ENCODE measurements at places on chromosomes 7 and 10.
A peak's percentile ranks its signal among the peaks of the same experiment; 100 is the strongest.

DNA sequence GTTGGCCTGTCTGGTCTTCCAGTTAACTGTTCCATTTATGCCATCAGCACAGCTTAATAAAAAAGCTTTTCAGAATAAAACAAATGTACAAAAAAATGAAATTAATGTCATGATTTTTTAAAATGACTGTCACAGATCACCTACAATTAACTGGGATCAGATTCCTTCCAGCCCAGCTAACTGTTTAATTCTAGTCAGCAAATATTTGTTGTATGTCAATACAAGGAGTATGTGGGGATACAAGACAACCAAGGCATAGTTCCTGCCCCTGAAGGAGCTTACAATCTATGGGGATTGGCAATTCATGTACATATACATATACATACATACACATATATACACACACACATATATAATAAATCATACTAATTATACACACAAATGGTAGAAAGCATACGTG, 16.5 kb downstream of the SGCE start:
- DNase-seq: no peak

DNA sequence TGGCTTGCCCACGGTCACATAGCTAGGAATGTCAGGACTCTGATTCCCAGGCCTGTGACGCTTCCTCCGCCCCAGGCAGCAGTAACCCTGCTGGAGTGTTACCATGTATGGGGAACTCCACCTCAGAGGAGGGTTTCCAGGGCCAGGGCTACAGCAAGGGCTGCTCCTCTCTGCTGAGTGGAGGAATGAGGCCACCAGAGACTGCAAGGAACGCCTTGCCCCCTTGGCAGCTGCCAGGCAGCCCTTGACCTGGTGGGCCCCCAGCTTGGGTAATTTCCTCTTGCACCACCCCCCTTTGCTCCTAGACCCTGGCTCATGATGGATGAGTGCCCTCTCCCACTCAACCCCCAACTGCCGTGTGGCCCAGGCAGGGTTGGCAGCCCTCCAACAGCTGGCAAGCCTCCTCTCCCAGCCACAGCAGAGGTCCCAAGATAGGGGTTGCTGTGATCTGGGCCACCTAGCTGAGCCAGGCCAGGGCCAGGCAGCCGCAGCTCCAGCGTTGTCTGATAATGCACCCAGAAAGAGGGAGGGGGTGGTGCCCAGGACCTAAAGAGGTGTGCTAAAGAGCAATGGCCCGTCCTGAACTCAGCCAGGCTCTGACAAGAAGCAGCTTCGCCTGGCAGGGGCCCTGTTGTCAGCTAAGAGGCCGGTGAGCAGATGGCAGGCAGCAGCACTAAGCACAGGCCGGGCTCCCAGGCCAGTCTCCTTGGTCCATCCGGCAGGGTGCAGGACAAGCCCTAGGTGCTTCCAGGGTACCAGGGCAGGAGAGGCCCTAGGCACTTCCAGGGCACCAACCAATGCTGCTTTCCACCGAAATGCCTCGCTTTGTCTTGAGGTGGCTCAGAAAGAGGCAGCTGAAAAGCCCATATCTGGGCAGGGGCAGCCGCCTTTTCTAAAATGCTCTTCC, 35.4 kb downstream of the DRGX start:
- DNase-seq: peak; percentile 62

- peak; percentile 88 for DNase-seq
These were observed at the start of gene IKZF1 for GRCh38 chr7:50304129-50304910. IKZF1 (plus strand) TSS chr7:50304716; CDS start chr7:50319062, 14,346 bp downstream.

DNA sequence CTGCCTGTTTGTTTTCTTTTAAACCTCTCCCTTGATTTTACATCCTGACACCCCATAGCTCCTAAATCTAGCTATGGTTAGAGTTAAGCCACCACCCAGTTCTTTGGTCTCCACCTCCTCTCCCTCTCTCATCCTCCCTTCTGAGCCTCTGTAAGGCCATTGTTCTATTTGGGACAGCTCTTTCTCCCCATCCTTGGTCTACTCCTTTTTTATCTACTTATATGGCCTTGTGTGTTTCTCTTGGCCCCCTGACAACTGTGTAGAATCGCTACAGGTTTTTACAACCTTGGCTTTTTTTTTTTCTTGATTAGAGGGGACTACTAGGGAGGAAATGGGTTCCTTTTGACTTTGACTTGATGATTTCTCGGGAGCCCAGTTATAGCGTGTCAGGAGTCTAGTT, 3.4 kb upstream of the ITIH5 start:
- no peak for DNase-seq

DNA sequence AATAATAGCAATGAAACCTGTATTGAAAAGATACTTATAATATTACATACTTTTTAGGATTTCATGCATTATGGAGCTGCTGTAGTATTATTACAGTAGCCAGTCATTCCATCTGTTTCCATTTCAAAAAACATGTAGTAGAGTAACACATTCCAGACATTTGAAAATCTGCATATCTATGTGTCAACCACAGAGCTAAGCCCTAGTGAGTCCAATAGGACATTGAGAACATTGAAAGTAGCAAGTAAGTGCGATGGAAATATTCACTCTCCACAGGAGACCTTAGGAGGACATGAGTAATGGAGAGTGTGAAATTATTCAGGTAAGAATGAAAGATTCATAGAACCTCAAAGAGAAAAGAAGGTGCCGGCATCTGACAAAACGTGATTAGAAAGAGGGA, 15.3 kb downstream of the NSMCE4A start:
- DNase-seq: no peak

GRCh38 chr7:116380025-116380424, 119.5 kb upstream of the CAV2 start:
- no peak for DNase-seq

DNA sequence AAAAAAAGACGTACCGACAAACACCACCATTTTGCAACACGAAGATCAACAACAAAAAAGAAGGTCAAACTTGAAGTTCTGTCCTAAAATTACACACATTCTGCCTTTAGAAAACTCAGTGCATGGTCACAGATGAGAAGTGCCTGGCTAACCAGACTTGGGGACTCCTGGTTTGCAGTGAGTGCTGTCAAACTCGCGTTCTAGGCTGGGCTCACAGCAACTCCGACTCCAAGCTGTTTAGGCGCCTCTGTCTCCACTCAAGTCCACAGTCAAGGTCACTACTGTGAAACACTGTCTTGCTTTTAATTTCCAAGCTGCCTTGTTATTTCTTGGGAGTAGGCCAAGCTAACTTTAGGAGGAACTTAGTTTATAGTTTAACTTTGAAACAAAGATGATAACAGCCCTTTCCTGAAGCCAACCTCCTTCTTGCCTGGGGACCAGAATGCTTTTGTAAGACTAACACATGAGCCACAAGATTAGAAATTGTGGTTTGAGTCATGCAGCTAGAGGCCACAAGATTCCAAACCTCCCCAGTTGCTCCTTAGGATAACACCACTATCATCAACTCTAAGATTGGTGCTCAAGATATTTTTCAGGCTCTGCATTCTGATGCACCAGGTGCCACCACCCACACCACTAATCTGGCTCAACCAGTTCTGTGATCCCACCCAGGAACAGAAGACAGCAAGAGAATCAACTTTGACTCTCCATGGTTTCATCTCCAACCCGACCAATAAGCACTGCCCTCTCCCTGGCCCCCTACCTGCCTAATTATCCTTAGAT, 1.1 kb upstream of the DNAAF5 start:
- peak; percentile 92 for DNase-seq

DNA sequence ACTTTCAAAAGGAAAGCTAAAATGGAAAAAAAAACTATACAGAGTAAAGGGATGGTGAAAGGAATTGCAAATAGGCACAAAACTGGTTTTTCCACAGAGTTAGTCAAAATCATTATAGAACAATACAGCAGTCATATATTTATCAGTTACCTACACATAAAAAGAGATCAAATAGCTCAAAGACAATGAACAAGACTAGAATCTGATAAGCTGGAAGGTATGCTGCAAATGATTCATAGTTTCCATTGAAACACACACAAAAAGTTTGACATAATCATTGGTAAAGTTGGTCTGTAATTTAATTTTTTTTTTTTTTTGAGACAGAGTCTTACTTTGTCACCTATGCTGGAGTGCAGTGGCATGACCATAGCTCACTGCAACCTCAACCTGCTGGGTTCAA, 92.4 kb upstream of the SGCE start:
- no peak for DNase-seq

DNA sequence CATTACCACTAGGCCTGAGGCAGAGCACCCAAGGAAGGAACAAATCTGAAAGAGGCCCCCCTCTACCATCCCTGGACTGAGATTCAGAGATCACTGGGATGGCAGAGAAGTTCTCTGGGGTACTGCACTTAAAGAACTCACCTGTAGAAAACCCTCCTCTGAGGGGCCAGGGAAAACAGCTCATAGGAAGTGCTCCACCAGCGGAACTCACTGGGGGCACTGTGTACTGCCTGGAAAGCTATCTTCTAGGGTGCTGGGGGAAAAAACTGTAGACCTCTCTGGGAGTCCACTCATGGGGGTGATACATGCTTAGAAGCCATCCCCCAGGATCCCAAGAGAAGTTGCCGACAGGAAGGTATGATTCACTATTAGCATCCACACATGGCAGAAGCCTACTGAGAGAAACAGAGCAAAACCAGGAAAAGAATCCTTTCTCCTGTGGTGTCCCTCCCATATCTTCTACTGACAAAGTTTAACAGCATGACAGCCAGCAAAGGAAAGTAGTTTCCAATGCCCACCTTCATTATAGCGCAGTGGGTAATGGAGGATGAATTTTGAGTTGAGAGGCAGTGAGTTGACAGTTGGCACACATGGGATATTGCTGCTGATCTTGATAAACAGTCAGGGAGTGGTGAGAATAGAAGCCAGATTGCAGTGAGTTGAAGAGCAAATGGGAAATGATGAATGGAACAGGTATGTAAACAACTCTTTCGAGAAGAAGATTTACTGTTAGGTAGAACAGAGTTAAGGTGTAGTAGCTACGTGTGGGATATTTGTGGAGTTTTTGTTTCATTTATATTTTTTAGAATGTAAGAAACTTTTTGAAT, 20.9 kb downstream of the ANKIB1 start:
- DNase-seq: no peak

- no peak for DNase-seq
These were observed 262.1 kb downstream of the CREB5 start for GRCh38 chr7:28674359-28674782.

- DNase-seq: no peak
These were observed 137.9 kb upstream of the PPIF start for GRCh38 chr10:79209340-79209739.

- DNase-seq: no peak
These were observed 20.8 kb upstream of the VOPP1 start for GRCh38 chr7:55593172-55593514.

- no peak for DNase-seq
These were observed 10.8 kb downstream of the BNIP3 start for GRCh38 chr10:131970946-131971345.

- no peak for DNase-seq
These were observed 317.2 kb upstream of the PODXL start for GRCh38 chr7:131873581-131873980.

DNA sequence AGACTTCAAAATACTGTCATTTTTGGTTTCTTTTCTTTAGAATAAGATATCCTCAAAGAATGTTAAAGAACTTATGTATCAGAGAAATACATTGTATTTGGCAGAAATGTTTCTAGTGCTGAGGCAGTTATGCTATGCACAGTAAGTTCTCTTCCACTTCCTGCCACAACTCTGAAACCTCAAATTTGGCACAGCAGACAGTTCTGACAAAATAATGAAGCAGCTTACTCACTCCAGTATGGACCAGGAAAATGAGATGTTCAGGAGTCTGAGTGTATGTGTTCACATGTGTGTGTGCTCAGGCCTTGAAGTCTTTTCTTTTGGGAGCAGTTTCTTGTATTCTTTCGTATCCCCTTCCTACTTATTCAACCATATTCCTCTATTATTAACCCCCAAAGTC, 197.0 kb upstream of the AGK start:
- DNase-seq: no peak

DNA sequence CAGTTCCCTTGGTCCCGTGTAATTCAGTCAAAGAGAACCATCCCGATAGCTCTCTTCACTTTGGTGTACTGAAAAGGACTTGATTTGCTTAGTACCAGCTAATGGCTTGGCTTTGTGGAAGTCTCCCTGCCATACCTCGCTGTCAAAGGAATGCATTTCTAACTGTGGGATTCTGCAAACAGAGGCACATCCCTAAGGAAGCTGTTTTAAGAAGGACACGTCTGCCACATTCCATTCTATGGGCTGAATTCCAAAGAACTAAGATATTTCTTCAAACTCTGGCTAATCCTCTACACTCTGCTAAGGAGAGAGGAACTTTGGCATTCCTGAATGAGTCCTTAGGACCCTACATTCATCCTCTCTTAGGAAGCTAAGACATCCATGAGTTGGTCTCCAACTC, 327.9 kb downstream of the SFMBT2 start:
- DNase-seq: no peak

GRCh38 chr10:114265392-114266053, 26.5 kb downstream of the VWA2 start:
- DNase-seq: peak; percentile 31

DNA sequence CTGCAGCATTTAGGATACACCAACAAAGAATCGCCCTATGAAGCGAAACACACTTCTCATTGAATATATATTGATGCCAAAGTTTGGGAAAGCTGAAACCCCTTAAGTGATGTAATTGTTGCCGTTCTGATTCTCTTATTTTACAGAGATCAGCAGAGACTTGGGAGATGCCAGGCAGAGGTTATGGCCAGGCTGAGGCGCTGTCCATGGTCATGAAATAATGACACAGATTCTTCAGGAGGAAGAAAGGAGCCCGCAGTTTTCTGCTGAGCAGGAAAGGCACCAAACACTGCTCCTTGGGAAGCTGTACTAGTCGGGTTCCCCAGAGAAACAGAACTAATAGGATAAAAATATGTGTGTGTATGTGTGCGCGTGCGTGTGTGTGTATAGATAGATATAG, 566.0 kb downstream of the CALN1 start:
- peak; percentile 45 for DNase-seq

- DNase-seq: no peak
These were observed 6.9 kb downstream of the GIMAP5 start for GRCh38 chr7:150744041-150744656.

- peak; percentile 84 for DNase-seq
These were observed 59.7 kb downstream of the PROSER2 start for GRCh38 chr10:11882646-11883375.

- DNase-seq: peak; percentile 67
These were observed 71.4 kb downstream of the NEURL1 start for GRCh38 chr10:103564776-103565520.

DNA sequence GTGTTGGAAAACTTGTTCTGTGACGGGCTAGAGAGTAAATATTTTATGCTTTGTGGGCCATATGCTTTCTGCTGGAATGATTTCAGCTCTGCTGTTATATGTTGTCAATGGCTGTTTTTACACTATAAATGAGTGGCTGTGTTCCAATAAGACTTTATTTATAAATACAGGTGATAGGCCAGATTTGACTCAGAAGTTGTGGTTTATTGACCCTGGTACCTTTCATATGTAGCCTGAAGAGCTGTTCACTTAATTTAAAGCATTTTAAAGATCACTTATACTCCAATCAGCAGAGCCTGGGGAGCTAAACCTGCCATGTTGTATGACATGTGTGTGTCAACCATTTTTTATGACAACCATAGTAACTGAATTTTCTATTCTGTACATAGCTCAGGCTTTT, 9.1 kb upstream of the SSBP1 start:
- DNase-seq: no peak

DNA sequence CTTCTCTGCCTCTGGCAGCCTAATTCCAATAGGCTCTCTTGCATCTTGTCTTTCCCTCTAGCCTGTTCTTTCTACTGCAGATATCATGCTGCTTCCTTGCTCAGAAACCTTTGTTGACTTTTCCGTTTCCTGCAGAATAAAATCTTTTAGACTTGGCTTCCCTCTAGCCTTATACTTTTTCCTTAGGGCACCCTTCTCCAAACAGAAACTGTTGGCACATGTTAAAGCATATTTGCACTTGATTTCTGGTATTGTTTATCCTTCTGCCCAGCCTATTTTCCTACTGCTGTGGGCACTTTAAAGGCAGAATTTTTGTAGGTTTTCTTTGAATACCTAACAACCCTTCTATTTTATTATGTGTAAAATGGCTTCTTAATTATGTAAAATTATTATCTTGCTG, 4.6 kb downstream of the GNAI1 start:
- no peak for DNase-seq

Measured in hematopoietic multipotent progenitor cell treated with erythropoietin and hydrocortisone succinate and interleukin-3 and kit ligand, for 6 days (in vitro differentiated cells).